Forelimb muscle (tissue), 1 donor: ENCODE measurements at places on chromosomes 3 and 15.

DNA sequence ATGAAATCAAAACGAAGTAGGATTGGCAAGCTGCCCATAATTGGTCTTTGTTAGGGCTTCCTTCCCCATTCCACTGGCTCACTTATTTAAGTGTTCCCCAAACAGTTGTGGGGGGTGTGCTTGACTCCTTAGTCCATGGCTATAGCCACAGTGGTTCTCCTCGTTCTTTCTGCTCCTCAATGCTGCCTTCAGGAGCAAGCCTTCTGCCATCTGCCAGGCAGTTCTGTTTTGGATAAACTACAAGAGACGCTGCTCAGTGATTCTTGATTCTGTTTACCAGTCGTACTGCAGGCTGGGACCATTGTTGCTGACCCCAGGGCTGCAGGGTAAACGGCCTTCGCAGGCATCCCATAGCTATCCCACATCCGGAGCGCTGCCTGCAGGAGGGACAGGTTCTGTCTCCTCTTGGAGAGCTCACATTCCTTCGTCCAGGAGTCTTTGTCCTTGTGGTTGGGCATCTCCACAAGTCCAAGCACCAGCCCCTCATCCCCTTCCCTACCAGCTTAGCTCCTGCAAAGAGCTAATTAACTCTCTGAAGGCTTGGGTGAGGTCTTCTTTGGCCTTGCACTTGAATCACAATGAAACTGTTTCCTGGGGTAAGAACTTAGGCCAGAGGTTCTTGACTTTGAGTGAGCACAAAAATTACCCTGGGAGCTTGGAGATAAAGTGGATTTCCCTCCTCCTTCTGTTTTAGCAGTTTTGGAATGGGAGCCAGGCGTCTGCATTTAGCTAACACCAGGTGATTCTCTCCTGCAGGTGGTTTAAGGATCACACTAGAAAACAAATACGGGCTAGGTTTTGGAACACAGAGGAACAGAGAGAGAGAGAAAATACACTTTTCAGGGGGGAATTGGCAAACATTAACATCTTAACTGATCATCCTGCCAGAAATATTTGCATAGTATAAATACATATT lies 114.9 kb downstream of the SV2B start:
- DNase-seq = no peak

- no peak for DNase-seq
These were observed 107.2 kb downstream of the CHST2 start for GRCh38 chr3:143226678-143227291.

DNA sequence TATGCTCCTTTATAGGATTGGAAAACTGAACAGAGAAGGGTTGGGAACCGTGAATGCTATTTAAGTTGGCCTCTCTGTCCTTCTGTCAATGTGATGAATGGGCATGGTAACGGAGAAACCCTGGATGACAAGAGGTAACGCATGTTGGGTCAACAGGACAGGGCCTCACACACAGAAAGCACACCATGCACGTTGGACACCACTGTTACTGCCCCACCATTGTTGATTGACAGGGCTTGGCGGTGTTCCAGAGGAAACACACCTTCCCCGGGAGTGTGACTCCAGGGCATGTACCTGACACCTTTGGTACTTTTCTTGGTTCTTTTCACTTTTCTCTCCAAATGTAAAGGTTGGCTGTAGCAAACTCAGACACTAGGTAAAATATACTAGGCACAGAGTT lies 548.5 kb downstream of the OCA2 start:
- no peak for DNase-seq

DNA sequence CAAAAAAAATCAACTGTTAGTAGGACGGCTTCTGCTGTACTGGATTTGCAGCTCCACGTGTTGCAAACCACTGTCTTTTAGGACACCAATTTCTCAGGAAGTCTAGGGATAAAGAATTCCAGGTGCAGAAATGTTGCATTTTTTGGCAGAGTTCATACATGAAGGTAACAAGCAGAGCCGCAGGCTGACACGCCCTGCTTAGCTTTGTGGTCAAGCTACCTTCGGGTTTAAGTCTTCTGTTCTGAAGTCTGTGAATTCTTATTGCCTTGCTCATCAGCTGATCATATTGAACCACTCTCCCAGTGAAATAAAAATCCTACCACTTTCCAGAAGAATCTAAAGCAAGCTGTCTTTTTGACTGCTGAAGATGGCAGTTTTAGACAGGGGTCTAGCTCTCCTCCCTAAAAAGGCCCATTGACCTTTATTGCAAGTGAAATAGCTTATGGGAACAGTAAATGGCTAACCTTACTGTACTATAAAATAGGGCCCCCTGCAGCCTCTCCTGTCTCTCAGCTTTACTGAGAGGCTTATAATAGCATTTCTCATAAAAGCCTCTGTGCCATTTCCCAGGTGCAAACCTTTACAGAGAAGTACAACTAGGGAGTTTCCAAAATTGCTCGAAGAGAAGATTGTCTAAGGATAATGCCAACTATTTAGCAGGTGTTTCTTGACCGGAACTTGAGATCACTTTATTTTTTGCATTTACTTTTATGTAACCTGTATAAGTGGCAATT lies 262.2 kb upstream of the IL12A start:
- no peak for DNase-seq

- no peak for DNase-seq
These were observed 130.6 kb downstream of the DOCK3 start for GRCh38 chr3:50805321-50805720.

DNA sequence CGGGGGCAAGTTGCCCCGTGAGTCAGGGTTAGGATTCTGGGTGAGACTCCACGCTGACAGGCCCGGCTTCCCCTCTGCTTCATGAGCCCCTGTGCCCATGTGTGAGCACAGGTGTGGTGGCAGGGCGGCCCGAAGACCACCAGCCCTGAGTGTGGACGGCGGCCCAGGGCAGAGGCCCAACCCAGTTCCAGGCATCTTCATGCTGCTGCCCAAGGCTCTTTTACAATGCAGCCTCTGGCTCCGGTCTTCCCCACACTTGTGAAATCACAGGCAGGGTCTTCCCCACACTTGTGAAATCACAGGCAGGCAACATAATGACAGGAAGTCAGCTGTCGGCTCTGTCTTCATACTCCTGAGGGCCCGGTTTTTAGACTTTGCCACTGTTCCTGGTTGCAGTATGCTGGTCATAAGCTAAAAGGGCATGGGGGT lies 78.8 kb downstream of the AAGAB start:
- no peak for DNase-seq

- DNase-seq = no peak
These were observed 61.6 kb upstream of the RYK start for GRCh38 chr3:134312072-134312872.

- no peak for DNase-seq
These were observed 64.3 kb downstream of the MGLL start for GRCh38 chr3:127758013-127758412.

DNA sequence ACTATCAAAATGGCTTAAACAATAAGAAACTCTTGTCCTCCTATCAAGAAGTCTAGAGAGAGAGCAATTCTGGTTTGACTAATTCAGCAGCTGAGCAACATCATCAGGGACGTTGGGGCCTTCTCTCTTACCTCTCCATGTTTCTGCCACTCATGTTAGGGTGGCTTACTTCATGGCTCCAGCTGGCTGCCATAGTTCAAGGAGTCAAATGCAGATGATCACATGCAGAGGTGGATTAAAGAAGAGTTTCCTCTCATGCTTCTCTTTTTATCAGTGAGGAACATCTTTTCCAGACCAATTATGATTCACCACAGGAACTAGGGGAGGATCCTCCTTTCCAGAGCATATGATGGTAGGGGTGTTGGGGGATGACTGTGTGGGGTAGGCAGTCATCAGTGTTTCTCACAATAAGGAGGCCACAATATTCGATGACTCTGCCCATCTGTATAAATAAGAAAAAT lies 45.5 kb downstream of the NEK11 start:
- DNase-seq = no peak

GRCh38 chr3:118927449-118927848 lies 107.2 kb downstream of the IGSF11 start:
- no peak for DNase-seq

- DNase-seq = no peak
These were observed 5.4 kb downstream of the CLN6 start for GRCh38 chr15:68224108-68224507.

DNA sequence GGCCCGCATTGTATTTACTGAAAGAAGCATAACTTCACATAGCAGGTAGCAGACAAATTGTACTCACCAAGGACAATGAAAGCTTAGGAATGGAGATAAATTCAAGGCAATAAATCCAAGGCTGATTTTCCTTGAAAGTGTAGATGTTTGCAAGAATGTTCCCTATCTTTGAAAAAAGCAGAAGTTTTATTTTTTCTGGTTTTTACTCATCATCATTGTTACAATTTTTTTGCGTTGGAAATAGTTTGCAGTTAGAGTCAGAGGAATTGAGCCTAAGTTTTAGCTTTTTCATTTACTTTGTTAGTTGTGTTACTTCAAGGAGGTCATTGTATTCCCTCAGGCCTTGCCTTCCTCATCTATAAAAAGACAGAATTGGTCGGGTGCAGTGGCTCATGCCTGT lies 213.9 kb upstream of the TBL1XR1 start:
- no peak for DNase-seq

DNA sequence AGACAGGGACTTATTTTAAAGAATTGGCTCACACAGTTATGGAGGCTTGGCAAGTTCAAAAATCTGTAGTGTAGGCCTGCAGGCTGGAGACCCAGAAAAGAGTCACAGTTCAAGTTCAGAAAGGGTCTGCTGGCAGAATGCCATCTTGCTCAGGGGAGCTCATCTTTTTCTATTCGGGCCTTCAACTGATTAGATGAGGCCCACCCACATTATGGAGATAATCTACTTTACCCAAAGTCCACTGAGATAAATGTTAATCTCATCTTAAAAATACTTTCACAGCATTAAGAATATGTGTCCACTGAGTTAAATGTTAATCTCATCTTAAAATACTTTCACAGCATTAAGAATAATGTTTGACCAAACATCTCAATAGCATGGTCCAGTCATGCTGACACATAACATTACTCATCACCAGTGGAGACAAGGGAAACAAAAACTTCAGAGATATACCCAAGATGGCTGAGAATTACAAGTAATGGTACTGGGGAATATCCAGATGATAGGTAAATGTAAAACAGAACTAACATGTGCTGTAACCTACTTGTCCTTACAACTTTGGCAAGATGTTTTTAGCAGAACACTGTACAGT lies 74.3 kb upstream of the STAC start:
- no peak for DNase-seq

GRCh38 chr15:55959744-55960447 lies 33.5 kb downstream of the NEDD4 start:
- no peak for DNase-seq

DNA sequence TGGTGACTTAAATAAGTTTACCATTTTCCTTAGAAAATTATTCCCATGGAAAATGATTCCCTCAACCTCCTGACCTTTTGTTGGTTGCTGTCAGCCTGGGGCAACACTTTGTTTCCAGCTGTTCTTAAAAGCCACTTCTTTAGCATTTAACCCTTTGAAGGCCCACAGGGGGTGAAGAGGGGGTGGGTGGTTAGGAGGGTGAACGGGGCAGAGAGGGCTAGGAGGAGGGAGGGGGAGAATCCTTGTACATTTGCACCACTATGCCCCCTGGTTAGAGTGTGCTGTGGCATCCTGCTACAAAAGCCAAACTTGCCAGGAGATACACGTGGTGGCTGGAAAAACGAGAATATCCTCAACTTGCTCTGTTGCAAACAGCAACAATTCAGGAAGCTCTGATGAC lies 273.2 kb upstream of the RGMA start:
- no peak for DNase-seq

DNA sequence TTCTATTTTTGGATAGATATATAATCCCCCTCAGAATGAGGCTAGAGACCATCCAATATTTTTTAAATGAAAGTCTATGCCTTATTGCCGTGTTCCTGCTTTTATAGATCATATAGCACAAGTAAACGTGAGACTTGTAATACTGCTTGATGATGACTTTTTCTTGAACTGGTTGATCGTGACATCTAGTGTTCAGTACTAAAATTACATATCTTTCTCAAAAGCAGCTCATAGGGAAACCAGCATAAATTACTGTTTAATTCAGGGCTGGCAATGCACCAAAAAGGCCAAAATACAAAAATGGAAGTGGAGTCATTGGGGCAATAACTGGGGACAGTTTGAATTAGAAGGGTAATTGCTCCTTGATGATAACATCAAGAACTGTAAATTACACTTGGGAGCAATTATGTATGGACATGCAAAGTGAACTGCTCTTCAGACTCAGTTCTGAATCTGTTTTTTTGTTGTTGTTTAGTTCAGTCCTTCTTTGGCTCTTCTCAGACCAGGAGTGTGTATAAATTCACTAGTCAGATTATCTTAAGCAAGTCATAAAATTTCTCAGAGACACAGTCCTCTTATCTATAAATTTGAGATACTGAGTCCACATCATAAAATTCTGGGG lies 325.3 kb downstream of the THSD4 start:
- DNase-seq = peak; percentile 49

GRCh38 chr15:88646951-88647350 lies 8.1 kb downstream of the ISG20 start:
- no peak for DNase-seq

DNA sequence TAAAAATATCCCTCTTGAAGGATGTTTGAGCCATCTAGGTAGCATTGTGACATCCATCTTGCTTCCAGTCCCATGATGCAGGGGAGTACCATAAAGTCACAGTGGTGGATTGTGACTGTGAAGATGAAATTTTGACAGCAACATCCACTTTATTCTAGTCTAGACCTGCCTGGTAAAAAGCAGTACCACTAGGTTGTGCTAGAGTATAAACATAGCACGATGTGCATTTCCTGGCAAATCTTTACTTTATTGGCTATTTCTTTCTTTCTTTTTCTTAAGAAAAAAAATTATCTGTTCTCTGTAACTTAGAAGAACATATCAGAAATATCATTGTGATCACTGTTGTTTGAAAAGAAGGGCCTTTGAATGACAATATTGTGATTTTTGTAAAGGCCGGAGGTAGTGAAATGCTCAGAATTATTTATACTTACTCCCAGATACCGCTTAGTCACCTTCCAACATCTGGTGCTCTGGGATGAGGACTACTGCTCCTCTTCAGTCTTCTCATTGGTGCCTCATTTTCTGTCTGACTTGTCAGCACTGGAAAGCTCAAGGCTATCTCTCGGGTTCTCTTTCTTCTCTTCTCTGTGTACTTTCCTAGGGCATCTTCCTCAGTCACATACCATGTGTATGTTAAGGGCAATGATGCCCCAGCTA lies 35.6 kb downstream of the AGBL1 start:
- peak; percentile 9 for DNase-seq

DNA sequence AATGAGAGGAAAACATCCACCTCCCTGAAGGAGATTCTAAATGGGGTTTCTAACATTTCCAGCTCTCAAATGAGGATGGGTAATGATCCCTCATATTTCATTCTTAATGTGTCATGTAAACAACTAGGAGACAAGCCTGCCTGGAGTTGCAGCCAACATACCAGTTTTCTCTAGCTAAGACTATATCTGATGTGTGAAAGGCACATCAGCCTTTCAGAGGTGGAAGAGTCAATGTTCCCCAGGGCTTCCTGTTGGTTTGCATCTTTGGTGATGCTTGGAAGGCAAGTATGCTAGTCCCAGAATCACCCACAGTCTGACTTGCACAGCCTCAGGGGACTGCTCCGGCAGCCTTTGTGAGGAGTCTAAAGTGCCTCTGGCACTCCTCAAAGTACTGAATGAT lies 921.2 kb downstream of the SQOR start:
- DNase-seq = no peak

GRCh38 chr3:139940622-139941021 lies 5.6 kb downstream of the CLSTN2 start:
- no peak for DNase-seq
